HL-60 (cell line): ENCODE measurements at places on chromosomes 7 and 10.

DNA sequence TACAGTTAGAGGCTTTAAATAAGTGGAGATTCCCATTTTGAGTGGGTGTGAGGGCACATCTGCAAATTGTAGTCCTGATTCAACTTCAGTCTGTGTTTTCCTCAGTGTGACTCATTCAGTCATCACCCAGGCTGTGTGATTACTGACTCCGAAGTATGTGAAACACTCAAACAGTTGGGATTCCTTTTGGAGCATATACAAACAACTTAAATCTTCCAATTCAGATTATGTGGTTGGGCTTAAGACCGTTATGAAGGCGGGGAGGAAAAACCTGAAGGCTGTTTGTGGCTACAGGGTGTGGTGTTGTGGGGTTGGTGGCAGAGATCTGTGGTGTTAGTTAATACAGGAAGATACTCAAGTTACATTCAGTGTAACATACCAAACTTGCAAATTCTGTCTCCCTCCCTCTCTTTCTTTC, 259.7 kb upstream of the FERD3L start:
- no peak for DNase-seq

DNA sequence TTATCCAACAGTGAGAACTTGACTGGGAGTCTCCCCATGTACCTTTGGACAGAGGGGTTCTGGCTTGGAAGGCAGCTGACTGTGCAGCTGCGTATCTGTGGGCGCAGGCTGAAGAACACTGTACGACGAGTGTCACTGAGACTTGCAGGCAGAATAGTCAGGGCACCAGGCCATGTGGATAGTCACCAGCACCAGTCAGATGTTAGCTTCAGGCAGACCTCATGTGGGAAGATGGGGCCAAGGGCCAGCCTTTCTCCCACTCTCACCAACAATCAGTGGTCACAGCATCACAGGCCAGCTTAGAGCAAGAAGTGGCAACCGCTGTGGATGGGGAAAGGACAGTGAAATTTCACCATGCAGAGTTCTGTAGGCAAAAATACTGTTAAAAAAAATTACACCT, 43.4 kb upstream of the GJD4 start:
- DNase-seq: no peak

- no peak for DNase-seq
These were observed 18.7 kb downstream of the HSPA12A start for GRCh38 chr10:116723428-116724281.

- no peak for DNase-seq
These were observed 354.7 kb downstream of the PHTF2 start for GRCh38 chr7:78153285-78153684.

DNA sequence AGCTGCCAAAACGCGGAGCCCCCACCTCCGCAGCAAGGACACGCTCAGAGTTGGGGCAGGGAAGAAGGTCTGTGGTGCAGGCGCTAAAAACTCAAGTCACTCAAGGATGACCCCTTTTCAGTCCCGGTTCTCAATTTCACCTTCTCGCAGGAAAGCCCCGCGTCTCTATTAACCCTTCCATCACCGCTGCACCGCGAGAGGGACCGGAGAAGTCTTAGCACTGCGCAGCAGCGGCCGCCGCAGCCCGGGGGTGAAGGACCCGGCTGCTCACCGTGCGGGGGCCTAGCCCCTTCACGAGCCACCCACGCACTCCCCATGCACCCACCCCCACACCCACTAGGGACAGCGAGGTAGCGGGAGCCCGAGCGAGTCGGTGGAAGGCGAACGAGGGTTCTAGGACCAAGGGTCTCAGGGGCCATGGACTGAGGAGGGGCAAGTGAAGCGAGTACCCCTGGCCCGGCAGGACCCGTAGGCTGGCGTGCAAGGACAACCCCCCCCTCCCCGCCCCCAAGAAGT, 162.9 kb downstream of the SH3PXD2A start:
- DNase-seq: no peak

DNA sequence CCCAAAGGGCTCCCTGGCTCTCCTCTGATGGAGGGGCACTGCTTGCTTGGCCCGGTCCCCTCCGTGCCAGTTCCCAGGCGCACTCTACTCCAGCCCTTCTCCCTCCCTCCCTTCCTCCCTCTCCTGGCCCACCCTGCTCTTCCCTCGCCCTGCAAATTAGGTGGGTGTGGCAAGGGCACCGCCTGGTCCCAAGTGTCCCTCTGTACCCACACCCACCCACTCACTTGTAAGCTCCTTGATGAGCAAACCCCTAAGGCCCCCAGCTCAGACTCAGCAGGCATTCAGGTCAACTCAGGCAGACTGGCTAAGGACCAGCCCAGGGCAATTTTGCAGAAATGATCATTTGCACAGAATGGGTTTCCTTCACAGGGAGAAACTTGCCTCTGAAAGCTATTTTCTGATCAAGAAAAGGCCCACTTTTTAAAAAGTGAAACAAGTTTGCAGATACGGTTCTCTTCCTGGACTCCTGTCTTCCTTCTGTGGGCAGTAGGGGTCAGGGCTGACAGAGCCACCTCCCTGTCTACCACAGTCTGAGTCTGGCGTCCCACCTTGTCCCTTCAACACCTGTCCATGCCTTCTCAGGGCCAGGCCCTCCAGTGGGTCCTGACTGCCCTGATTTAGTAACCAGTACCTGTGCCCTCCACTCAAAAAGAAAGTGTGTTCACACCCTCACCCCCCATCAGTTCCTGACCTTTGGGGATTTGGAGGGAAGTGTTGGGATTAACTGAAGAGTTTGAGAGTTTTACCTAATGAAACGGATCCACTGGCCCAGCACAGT, 28.3 kb downstream of the C10orf71 start:
- DNase-seq: no peak

DNA sequence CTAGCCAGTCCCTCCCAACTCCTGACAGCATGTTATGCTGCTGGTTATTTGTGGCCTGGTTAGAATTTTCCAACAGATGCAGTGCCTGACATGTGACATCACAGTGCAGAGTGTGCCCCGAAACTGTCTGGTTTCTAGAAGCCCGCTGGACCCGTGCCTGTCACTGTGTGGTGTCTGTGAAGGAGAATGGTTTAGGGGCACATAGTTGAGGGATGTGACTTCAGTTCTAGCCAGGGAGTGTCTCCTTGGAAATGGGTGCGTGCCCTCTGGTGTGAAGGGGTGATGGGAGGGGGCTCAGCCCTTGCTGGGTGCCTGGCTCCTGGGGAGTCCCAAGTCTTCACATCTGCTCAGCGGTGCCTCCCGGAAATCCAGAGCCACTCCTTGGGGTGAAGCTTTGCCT, 303.6 kb downstream of the GLRX3 start:
- no peak for DNase-seq

- DNase-seq: no peak
These were observed 275.4 kb downstream of the ZEB1 start for GRCh38 chr10:31594347-31594873.

GRCh38 chr7:138396251-138397070, 63.6 kb upstream of the TRIM24 start:
- no peak for DNase-seq

- no peak for DNase-seq
These were observed 44.7 kb upstream of the ZNF800 start for GRCh38 chr7:127437241-127437640.

GRCh38 chr7:75559976-75560365, 67.9 kb downstream of the SPDYE5 start:
- DNase-seq: no peak

DNA sequence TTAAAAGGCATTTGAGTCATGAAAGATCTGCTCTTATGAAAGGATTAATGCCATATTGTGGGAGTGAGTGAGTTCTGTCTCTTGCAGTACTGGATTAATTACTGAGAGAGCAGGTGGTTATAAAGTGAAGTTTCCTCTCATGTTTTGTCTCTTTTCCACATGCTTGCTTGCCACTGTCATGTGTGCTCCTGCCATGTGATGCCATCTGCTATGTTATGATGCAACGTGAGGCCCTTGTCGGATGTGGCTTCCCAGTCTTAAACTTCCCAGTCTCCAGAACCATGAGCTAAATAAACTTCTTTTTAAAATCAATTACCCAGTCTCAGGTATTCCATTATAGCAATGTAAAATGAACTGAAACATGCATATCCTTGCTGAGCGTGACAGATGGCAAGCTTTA, 22.7 kb upstream of the TCTN3 start:
- peak; percentile 67 for DNase-seq

DNA sequence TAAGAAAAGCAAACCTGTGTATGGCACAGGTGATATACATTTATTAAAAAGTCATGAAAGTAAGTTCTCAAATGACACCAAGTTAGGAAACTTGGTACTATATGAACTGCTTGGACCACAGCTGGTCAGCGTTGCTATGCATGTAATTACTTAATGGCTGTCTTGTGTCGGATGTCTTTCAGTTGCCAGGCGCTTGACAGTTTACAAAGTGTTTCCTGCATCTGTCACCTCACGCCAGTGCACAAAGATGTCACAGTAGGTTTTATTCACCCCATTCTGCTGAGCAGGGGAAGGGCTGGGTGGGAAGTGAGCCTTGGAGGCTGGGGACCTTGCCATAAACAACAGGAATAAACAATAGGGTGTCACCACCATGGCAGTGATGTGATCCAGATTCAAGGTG, 35.8 kb downstream of the ADAM12 start:
- DNase-seq: no peak

- DNase-seq: no peak
These were observed 15.9 kb downstream of the FAM53B start for GRCh38 chr10:124728071-124728829.

GRCh38 chr7:117630501-117630900, 150.7 kb downstream of the CFTR start:
- no peak for DNase-seq

- no peak for DNase-seq
These were observed 18.6 kb downstream of the WDR37 start for GRCh38 chr10:1074748-1075308.

GRCh38 chr10:26579256-26580063, 118.0 kb upstream of the PDSS1 start:
- DNase-seq: no peak

- DNase-seq: no peak
These were observed 18.5 kb upstream of the CFAP46 start for GRCh38 chr10:132960631-132961419.

DNA sequence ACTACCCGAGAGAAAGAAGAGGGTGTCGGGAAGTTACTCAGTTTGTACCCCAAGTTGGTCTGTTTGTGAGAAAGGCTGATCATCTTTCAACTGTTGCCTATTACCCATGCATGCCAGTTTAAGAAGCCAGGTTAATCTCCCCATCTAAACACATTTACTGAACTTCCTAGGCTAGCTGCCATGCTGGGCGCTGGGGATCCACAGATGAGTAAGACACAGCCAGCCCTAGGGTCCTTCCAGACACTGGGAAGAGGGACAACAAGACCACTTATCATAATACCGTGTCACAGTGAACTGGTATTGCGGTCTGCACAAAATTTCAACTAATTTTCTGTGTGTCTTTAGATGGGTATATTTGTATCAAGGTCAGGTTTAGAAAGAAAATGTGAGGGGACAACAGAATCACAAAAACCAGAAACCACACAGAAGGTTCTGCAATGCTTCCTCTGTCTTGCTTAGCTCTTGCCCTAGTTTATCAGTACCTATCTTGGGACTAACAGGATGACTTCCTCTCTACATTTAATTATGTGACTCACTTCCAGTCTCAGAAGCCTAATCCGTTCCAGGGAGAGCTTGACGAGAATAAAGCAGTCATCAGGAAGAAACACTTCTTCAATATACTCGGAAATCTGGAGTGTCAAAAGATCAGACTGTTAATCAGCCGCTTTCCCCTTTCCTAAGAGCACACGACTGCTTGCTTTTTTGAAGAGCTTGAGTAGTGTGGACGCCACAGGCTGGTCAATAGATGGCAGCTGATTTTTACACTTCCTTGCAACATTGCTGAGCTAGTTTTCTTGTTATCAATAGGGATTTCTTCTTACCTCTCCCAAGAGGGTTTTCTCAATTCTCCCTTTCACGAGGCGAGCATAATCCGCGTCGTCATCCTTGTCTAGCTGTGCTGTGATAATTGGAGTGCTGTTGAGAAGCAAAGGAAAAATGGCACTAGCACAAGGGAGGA, 45.7 kb downstream of the POLR3A start:
- no peak for DNase-seq

- DNase-seq: no peak
These were observed 4.9 kb upstream of the SCD start for GRCh38 chr10:100341953-100342626.

GRCh38 chr7:93958651-93959050, 37.1 kb downstream of the GNG11 start:
- DNase-seq: no peak

DNA sequence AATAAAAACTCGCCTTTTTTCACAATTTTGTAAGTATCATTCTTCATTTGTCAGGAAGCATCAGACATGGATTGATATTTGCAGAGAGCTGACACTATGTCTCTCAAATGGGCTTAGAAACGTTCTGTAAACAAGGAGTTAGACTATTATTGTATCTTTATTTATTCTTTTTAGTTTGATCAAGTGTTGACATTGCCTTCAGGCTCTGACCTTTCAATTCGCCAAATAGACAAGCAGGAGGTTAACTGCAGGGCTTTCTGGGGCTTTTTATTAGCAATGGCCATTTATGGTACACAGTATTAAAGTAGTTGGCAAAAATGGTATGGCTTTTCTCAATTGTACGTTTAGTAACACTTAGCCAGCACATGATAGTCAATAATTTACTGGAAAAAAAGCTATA, 221.7 kb downstream of the ZWINT start:
- DNase-seq: no peak

DNA sequence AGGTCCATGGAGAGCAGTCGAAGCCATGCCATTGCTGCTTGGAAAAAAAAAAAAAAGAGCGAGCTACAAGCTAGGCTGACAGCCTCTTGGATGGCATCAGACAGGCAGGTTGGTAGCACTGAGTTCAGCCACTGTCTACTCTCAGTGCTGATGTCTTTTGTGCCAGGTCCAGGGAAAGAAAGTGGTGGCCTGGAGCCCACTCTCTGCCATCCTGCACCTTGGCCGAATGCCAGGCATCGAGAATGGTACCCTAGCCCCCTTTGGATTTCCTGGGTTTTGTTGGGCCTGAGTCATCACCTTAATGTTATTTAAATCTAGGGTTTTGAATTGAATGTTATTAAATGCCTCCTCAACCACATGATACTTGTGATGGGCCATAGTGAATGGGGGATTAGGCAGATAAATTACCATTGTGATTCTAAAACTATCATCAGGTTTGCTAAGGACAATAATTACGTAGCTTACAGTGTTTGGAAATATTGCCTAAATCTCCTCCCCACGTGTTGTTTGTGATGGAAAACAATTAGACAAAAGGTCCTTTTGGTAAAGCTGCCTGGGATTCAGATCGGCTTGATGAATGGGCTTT, 195.7 kb upstream of the GPR26 start:
- DNase-seq: no peak

GRCh38 chr7:100799037-100799896, 28.1 kb downstream of the EPHB4 start:
- peak; percentile 72 for DNase-seq

DNA sequence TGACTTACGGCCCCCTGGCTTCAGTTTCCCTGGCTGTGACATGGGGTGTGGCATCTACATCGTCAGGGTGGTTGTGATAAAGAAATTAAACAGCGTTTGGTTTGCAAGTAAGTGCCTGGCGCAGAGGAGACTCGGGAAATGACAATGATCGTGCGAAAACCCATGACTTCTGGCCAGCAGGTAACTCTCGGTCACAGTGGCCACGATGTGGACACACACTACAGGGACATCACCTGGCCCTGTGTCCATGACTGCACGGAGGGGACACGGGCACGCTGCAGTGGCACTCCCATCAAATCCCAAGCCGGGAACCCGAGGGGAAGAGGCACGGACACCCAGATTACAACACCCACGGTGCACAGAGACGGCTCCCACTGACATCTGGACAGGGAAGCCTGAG, 28.7 kb downstream of the PAPOLB start:
- DNase-seq: no peak

GRCh38 chr7:80478683-80479082, 33.2 kb downstream of the GNAT3 start:
- DNase-seq: no peak

GRCh38 chr7:38367301-38367890, 94.0 kb upstream of the TARP start:
- no peak for DNase-seq

- peak; percentile 71 for DNase-seq
These were observed 10.1 kb upstream of the ADAP1 start for GRCh38 chr7:964401-965231.
